Right lung (tissue), 10 donors: ENCODE measurements at places on chromosomes 2 and 18. TPM values are rescaled to one million over a fixed set of nuclear protein-coding genes. Genes with fewer than 3 reads are reported as not detected.

GRCh38 chr2:10447300-10447894 lies 730 bp downstream of the ODC1 start:
- DNase-seq: peak; percentile 47

CDK15 gene
- 0.33 TPM for polyA plus RNA-seq

SERPINB3 gene
- not detected for polyA plus RNA-seq

DNA sequence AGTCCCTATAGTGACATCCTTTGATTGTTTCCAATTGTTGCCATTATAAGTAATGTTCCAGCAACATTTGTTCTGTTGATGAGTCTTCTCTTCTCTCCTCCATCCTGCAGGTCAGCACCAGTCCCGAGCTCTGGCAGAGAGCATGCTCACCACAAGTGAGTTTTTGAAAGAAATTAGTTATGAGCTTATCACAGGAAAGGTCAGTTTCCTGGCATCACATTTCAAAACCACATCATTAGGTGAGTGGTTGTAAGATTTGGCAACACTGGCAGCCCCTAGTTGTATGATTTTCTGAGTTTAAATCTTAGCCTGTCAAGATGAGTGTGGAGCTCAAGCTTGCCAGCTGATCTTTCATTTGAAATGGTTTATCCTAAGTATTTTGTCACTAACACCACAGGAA lies 149.6 kb downstream of the ESCO1 start:
- no peak for DNase-seq

DNA sequence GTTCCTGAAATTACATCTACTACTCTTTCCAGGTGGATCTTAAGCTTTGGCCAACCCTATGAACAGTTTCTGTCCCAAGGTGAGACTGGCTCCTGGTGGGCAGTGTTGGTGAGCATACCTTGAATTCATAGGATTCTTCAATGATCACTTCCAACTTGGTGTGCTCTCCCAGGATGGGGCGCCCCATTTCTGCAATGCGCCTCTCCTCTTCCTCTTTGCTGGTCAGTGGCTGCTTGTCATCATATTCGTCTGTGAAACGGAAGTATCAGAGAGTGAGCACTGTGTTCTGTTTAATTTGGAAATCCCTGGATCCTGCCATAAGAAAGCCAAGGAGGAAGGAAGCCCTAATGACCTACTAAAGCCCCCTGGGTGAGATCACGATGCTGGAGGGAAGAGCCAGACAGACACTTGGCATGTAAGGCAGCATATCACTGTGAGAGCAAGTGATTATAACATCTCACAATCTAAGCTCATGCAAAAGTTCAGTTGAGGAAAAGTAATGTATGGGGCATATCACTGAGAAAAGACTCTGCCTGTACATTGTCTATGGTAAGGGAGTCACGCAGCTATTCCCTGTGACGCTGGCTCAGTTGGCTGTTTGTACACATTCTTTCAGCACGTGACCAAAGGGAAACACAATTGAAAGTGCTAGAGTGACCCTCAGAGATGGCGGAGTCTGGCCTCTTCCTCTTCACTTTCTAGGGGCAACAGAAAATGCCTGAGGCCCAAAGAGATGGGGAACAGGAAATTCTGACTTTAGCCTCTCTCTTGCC lies 287.0 kb downstream of the SLC8A1 start:
- peak; percentile 75 for DNase-seq
